ENCODE measurements at places on chromosomes 3 and 15. TPM values are rescaled to one million over a fixed set of nuclear protein-coding genes. Genes with fewer than 3 reads are reported as not detected.

The HHLA2 gene
- not detected for total RNA-seq

The SERINC4 gene
- total RNA-seq: 0.04 TPM

The CKMT1B gene
- 54.5 TPM for total RNA-seq

The GOLGA6A gene
- not detected for total RNA-seq

The B3GALNT1 gene
- 9.0 TPM for total RNA-seq

The FBXW12 gene
- total RNA-seq: not detected

The TNIK gene
- 9.4 TPM for total RNA-seq

The DISP2 gene
- 0.65 TPM for total RNA-seq
